ENCODE measurements at places on chromosomes 13 and 19.

GRCh38 chr13:67792151-67792676 is 562.1 kb upstream of the PCDH9 start:
- no peak for DNase-seq

- DNase-seq, result no peak
Measured at GRCh38 chr13:109345433-109345941, 440.9 kb downstream of the IRS2 start.

- peak; percentile 82 for DNase-seq
Measured at GRCh38 chr19:35935911-35936737, at the start of gene LRFN3. LRFN3 (plus strand) TSS chr19:35936374; CDS start chr19:35939426, 3,052 bp downstream.

- DNase-seq, result no peak
Measured at GRCh38 chr13:89267734-89268133, 1596.6 kb downstream of the SLITRK5 start.

DNA sequence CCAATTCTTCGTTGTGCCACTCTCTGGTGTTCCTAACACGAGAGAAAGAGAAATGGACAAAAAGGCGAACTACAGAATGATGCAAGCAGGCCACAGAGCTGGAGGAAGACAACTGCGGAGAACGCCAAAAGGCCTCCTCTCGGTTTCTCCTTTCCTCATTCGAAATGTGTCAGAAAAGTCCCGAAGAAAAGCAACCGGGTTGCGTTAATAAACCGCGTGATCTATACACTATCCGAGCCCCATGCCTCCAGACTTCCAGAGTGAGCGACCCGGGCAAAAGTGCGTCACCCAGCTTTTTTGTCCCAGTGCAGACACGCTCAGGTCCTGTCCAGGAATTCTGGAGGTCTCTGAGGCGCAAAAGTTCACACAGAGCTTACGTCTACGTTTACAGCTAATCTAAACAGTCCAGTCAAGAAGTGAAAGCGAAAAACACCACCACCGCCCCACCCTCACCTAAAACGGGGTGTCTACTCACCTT is 413 bp downstream of the N4BP2L2 start:
- peak; percentile 77 for DNase-seq
